ENCODE measurements at places on chromosomes 2 and 18.

DNA sequence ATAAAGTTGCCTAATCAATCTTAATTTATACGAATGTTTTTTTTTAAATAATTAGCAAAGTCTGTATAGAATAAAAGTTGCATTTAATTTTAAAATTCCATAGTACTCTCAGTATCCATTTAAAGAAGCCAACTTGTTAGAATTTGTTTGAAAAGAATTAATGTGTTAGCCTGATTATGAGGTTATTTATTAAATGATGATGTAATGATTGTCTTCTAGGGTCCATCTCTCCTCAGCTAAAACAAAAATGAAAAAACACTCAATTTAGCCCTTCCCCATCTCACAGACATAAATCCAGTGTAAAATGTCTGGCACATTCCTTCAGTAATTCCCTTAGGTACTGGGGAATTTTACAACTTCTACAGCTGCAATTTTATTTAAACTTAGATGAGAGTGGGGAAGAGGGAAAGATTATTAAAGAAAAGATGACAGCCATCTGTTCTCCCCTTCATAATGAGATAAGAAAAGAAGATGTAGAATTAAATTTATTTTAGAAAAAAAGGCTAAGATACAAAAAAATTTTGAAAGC lies 68.6 kb downstream of the BARD1 start:
- no peaks in the 10 kb centered on the region for H3K27me3 ChIP-seq
- H3K36me3 ChIP-seq: no peaks in the 10 kb centered on the region
- H3K27ac ChIP-seq: no peak overlapping the region
- H3K4me1 ChIP-seq: no peaks in the 10 kb centered on the region
- DNase-seq: no peak
- no peak overlapping the region for H3K4me3 ChIP-seq

DNA sequence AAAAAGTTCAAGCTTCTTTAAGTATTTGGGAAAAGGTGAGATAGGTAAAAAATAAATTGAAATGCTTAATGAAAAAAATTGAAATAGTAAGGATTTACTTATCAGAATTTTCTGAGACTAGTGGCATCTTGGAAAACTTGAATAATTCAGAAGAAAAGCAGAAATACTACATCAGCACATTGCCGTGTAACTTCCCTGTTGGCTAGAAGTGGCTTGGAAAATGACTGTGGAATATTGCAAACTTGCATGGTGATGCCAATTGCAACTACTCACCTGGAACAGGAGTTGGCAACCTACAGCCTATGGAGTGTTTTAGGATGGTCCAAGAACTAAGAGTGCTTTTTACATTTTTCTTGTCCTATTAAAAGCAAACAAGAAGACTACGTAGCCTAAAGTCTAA lies 603.5 kb upstream of the VRK2 start:
- no peaks in the 10 kb centered on the region for H3K36me3 ChIP-seq
- no peak overlapping the region for H3K4me3 ChIP-seq
- H3K4me1 ChIP-seq: no peaks in the 10 kb centered on the region
- no peaks in the 10 kb centered on the region for H3K27me3 ChIP-seq
- no peak overlapping the region for H3K27ac ChIP-seq

- no peak overlapping the region for H3K4me3 ChIP-seq
- no peak for DNase-seq
- no peaks in the 10 kb centered on the region for H3K4me1 ChIP-seq
Observed at GRCh38 chr2:162475661-162476060, 131.7 kb downstream of the GCA start.

- no peak for DNase-seq
- H3K4me3 ChIP-seq: no peak overlapping the region
- no peak overlapping the region for H3K27ac ChIP-seq
- no peaks in the 10 kb centered on the region for H3K36me3 ChIP-seq
Observed at GRCh38 chr2:217617616-217618022, 385.2 kb downstream of the TNS1 start.

DNA sequence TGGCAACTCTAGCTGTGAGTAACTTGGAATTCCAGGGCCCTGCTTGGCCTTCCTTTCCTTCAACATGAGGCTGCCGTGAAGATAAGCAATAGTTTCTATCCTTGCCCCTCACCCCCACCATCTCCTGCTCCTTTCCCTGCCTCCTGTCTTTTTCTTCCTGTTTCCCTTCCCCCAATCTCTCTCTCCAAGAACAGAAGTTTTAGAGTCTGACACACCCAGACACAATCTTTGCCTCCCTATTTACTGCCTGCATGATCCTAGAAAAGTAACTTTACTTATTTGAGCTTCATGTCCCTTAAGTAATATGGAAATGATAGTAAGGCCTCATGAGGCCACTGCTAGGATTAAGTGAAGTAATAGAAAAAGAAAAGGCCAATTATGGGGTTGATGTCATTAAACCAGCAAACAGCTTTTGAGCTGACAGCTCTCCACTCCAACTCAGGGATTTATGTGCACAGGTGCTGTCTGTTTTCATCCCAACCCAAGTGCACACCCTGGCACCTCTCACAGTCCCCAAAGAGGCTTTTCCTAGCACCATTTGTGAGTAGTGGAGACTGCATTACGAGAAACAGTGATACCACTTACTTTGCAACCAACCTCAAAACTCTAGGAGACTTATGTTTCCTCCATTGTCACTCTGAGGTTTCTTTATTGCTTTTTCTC lies 123.7 kb upstream of the SIX3 start:
- no peaks in the 10 kb centered on the region for H3K36me3 ChIP-seq
- H3K4me1 ChIP-seq: no peaks in the 10 kb centered on the region
- no peak overlapping the region for H3K4me3 ChIP-seq
- no peak overlapping the region for H3K27ac ChIP-seq
- no peak for DNase-seq

Measured in vagina (tissue), 2 donors.